ENCODE measurements at places on chromosomes 13 and 19.

GRCh38 chr19:31378404-31378803, 29.2 kb upstream of the TSHZ3 start:
- DNase-seq, result no peak

DNA sequence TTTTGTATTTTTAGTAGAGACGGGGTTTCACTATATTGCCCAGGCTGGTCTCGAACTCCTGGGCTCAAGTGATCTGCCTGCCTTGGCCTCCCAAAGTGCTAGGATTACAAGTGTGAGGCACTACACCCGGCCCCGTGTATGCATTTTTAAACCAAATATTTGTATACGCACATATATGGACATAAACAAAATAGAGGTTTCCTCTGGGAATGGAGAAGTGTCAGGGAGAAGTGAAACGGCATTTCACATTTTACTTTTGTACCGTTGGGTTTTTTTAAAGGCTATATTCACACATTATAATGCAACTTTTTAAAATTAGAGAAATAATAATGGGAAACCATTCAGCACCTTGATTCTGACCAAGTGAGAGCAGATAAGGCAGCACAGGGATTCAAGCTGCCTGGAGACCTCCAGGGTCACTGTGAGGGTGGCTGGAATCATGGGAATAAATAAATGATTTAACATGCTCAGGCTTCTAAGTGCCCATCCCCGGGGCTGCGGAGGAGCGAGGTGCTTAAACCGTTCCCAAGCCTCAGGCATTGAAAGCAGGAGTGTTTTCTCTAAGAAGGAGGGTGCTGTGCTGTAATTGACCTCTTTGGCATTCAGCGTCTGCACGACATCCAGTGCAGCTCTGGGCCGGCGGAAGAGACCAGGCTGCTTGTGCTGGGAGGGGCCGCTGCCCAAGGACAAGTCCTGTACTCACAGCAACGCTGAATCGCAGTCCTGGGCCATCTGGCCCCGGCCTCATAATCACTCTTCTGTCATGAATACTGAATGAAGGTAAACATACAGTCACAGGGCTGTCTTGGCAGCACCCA, 24.7 kb downstream of the GPR42 start:
- DNase-seq, result no peak

- no peak for DNase-seq
Measured at GRCh38 chr19:51431124-51431523, 13.7 kb upstream of the SIGLEC10 start.

DNA sequence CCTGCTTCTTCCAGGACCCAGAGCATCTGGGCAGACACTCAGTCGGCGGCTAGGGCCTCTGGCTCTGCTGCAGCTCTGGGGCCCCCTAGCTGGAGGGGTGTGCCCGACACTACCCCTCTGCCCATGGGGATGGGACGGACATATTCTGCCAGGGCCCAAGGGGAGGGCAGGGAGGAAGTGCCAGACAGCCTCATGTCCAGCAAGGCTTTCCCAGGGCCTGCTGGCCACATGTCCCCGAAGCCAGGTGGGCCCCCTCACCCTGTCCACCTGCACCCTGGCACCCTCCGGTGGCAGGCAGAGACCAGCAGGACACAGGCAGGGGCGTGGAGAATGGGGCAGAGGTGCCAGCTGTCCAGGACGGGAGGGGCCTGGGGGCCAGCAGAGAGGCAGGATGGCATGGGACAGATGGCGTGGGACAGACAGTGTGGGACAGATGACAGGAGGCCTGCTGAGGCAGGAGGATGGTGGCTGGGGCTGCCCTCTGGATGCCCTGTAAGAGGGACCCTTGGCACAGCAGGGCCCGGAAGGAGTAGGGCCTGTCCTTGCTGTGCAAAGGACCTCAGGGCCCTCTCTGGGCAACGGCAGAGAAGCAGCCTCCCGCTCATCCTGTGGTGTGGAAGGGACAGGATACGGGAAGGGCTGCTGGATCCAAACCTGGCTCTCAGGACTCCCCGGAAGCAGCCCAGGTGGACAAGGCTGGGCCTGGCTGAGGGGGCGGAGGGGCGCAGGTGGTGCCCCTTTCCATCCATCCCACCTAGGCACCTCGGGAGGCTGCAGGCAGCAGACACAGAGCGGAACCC, 29.1 kb downstream of the CEBPG start:
- DNase-seq, result no peak

DNA sequence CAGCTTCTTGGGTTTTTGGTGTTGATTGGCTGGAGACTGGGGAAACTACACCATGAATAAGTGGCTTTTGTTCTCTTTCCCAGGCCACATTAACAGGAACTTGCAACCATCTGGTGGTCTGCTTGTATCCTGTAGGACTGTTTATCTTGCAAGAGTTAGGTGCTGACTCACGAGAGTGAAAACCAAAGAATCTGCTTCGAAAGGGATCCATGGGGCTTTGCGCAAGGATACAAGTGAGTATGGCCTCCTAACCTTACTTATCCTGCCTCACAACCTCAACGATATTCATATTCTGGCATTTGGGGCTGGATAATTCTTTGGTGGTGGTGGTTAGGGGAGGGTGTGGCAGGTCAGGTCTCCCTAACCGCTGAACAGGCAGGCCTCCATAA, 4.7 kb upstream of the SIGLECL1 start:
- no peak for DNase-seq

- no peak for DNase-seq
Measured at GRCh38 chr13:67355812-67356476, 125.8 kb upstream of the PCDH9 start.

GRCh38 chr19:41430922-41431321, 3.7 kb upstream of the B3GNT8 start:
- DNase-seq, result no peak

- DNase-seq, result no peak
Measured at GRCh38 chr13:62327367-62327766, 911.7 kb upstream of the PCDH20 start.

DNA sequence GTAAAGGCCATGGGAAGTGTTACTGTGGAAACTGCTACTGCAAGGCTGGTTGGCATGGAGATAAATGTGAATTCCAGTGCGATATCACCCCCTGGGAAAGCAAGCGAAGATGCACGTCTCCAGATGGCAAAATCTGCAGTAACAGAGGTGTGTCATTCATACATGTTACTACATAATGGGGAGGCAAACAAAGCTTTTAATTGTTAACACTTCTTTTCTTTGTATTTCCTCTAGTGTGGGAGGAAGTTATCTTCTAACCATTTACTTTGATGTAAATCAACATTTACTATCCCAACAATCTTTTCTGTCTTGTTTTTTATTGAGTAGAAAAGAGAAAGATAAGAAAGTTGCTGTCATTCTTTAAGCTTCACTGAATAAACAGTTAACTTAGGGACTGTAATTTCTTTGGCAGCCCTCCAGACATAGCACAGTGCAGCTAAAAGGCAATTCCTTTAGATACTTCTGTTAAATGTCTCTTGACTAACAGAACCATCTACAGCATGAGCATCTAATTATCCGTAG, 126.9 kb downstream of the ITGBL1 start:
- peak; percentile 27 for DNase-seq

DNA sequence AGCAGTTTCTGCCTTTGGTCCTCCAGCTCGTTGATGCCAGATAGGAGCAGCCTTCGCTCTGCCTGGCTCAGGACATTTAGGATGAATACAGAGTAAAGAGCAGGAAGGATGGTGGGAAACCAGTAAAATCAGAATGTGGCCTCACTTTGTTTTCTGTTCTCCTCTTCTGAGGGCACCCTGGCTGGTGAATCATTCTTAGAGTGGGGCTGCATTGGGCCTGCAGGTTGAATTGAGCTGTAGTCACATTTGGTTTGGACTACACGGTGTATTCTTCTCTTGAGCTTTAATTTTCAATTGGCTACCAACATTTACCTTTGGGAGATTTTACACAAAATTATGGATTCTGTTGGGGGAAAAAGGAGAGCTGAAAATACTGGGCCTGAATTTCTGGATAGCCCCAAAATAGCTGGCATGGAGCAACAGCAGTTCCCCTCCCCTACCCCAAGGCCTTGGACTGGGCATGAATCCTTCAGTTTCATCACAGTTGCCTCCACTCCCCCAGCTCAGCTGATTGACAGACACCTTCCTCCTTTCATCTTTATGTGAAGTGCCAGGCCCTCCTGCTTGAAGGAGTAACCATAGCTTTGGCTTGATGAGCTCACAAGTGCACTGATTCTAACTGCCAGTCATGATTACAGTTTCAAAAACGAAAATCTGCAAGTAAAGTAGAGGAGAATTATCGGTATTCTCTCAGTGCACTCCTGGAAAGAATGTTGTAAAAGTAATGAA, 24.3 kb downstream of the ERCC5 start:
- no peak for DNase-seq

GRCh38 chr19:38062959-38063761, 156.2 kb downstream of the SIPA1L3 start:
- DNase-seq, result no peak

- no peak for DNase-seq
Measured at GRCh38 chr19:24029941-24030636, 56.9 kb upstream of the ZNF254 start.

GRCh38 chr19:44767295-44768180, 10.2 kb upstream of the CBLC start:
- no peak for DNase-seq

- no peak for DNase-seq
Measured at GRCh38 chr19:32861596-32861995, 8.0 kb downstream of the SLC7A9 start.

GRCh38 chr19:29985196-29985595, 43.2 kb downstream of the URI1 start:
- no peak for DNase-seq

DNA sequence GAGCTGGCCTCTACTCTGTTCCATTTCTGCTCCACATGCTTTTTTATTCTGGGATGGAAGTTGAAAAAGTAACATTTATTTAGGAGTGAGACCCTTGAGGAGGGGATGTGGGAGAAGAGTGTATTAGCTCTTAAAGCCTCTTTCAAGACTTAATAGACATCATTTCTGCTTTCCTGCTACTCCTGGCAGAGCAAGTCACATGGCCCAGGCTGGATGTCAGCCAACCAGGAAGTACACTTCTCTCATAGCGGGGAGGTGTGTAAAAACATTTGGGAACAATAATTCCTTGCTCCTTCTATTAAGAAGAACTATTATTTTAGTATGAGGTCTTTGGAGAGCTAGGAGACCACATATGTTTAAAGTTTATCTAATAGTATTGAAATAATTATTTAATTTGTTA, 40.6 kb upstream of the FAM216B start:
- no peak for DNase-seq

GRCh38 chr19:18607226-18608101, 865 bp upstream of the CRLF1 start:
- no peak for DNase-seq

GRCh38 chr19:28960986-28961705, 251.8 kb downstream of the UQCRFS1 start:
- DNase-seq, result no peak
